ENCODE measurements at places on chromosomes 3 and 15.

- DNase-seq, result no peak
Measured at GRCh38 chr3:23795096-23795495, 10.7 kb upstream of the UBE2E1 start.

GRCh38 chr15:65598468-65598867 lies 12.5 kb downstream of the INTS14 start:
- DNase-seq, result no peak

- DNase-seq, result no peak
Measured at GRCh38 chr3:195123281-195123691, 147.7 kb downstream of the XXYLT1 start.

DNA sequence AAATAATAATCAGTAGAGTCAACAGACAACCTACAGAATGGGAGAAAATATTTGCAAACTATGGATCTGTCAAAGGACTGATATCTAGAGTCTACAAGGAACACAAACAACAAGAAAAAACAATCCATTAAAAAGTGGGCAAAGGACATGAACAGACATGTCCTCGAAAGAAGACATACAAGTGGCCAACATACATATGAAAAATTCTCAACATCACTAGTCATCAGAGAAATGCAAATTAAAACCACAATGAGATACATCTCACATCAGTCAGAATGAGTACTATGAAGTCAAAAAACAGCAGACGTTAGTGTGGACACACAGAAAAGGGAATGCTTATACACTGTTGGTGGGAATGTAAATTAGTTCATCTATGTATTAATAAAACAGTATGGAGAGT lies 33.7 kb downstream of the SLC2A2 start:
- DNase-seq, result no peak

DNA sequence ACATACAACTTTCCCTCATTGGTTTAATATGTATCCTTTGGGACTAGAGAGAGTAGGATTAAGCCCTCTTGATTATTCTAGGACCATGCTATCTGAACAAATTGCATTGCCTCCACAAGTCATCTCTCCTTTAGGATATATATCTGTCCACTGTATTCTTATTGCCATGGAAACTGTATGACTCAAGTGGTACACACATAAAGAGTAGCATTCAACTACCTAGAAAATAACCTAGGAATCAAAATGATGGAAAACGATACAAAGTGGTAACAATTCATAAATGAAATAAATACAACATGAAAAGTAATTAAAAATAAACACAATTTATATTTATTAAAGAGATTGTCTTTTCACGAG lies 212.1 kb upstream of the P2RY1 start:
- DNase-seq, result no peak

DNA sequence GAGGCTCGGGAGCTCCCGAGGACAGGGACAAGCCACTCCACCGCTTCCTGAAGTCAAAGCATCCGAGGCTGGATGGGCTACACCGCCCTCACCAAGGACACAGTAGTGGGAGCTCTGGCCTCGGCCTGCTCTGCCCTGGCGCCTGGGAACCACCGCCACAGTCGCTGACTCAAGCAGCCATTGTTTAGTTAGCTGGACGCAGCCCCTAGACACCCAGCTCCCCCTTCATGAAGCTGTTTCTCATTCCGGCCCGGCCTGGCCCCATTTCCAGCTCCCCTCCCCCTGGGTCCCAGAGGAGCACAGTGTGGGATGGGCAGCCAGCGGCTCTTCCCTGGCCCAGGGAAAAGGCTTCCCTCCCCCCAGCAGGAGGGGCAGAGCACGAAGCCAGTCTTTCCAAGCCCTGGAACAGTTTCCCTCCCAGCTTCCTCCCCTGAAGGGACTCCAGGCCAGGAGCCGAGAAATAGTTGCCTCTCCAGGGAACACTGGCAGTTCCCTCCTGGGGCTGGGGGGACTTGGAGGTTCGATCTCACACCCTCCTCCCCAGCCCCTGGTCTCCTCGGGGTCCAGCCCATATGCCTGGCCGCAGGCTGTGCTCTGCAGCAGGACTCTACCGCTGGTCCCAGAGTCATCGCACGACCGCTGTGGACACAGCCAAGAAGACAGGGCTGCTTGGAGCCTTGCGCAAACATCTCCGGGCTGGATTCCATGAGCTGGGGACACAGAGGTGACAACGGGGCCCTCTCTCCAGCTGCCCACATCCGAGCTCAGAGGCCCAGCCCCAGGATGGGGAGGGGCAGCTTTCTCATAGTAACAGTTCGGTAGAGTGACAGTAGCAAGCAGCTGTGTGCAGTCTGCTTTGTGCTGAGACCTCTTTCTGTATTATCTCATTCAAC lies 10.0 kb downstream of the PLXND1 start:
- DNase-seq, result no peak

GRCh38 chr15:94327356-94327936 lies 96.1 kb downstream of the MCTP2 start:
- no peak for DNase-seq

DNA sequence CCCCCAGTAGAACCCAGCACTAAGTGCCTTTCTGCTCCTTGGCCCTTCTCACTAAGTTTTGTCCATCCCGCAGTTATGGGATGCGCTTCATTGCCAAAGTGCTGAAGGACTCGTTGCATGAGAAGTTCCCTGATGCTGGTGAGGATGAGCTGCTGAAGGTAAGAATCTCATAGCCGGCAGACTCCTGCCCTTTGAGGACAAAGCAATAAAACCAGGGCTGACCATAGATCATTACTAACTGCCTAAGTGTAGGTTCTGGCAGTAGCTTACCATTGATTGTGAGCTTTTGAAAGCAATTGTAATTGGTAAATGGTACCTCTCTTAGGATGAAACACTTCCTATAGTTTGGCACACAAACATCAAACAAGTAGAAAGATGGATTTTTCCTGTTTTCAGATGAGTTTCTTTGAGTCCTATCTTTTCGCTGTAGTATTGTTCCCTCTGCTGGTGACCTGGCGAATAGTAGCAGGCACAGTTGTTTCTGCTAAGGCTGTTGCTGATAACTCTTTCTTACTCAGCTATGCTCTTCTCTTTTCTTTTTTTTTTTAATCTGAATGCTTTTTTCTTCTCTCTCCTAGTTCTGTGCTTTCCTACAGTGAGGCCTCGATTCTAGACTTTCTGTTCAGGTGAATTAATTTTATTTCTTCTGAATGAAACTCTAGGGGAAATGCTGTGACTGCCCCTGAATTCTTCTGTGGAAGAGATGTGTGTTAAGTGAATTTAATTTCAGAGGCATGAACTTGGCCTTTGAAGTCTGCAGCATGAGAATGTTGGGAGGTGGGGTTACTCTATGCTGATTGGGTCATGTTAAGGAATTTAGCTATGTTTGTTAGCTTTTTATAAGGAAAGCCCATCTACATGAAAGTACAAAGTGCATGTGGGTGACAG lies 47.4 kb upstream of the CRTC3 start:
- DNase-seq, result peak; percentile 21

- no peak for DNase-seq
Measured at GRCh38 chr3:97360804-97361203, 403.8 kb upstream of the ARL6 start.

DNA sequence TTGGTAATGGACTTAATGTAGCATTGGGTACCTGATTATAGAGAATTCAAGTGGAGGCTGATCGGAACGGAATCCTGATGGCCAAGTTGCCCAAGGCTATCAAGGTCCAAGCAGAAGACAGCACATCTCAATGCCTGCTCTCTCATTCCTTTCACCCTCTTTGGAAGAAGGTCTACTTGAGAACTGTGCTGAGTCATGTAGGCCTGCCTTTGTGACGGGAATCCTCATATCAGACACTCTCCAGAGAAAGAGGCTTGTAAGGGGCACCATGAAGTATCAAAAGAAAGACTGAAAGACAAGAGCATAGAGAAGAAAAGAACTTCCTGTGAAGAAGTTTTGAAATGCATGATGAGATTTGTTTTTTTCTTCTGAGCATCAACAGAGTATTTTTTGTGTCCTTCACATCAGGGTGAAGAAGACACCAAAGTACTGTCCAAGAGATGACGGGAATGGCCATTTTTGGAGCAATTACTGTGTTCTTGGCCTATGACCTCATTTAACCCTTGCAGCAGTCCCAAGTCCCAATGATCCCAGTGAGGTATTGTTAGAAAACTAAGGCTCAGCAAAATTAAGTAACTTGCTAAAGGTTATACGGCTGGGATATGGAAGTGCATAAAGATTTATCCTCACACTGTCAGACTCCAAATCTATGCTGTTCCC lies 13.2 kb upstream of the LARP6 start:
- no peak for DNase-seq

GRCh38 chr3:104412608-104413580 lies 953.8 kb upstream of the ALCAM start:
- no peak for DNase-seq

DNA sequence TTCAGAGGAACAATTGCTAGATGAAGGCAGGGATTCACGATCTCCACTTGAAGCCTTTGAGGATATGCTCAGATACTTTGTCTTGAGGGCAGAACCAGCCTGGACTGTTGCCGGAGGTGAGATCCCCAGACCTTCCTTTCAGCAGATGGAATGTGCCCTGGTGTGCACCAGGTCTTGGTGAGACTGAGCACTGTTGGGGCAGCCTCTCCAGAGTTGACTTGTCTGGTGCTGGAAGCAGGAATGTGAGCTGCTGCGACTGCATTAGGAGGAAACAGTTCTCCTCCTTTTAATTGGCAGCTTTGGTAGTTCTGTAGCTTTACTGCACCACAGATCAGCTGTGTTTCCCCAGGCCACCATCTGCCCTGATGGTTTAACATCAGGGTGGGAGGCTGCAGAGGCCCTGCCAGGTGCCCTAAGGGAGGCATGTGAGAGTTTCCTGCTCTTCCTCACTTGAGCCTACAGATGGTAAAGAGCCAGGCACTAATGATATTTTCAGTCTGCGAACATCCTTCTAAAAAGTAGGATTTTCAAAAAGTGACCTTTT lies 58.5 kb downstream of the CTDSPL start:
- no peak for DNase-seq

DNA sequence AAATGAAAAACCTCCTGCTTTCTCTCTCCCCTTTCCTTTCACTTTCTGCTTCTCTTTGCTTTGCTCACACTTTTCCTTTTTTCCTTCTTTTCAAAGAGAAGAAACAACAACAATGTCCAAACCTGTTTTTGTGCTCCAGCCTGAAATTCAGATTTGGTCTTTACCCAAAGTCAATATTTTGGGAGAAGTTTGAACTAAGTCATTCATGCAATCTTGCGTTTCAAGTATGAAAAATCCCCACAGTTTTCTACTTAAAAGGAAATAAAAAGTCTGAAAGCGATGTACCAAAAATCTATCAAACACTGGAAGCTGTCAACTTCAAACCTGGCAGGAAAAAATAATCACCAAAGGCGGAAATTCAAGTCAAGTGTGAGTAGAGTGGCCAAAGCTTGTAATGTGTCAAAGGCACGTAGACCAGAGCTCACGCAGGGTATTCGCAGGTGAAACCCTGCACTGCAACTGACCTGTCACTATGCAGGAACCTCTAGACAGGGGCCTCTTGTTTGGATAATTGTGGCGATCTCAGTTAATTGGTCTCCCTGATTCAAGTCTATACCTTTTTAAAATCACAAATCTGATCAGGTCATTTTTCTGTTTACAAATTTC lies 118.8 kb upstream of the GALNT15 start:
- no peak for DNase-seq

DNA sequence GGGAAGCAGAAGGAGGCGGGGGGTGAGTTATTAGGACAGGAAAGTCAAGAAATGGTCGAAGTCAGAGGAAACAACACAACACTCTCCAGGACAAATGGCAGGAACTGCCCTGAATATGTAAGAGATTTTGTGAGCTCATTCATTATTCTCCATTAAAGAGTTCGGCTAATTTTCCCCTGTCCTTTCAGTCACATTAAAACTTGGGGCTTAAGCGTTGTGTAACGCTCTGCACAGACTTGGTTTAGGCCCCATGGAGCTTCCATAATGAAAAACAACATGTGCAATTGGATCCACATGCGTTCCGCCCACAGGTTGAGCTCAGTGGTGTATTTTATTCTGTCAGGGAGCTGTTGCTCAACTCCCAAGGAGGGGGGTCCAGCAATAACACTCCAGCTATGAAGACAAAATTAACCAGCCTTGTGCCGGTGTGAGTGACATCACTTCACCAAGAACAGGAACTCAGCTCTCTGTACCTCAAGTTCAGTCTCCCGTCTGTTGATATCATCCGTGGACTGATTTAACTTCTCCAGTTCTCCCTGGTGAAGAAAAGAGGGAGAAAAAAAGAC lies 2.3 kb downstream of the SH3BP5 start:
- DNase-seq, result no peak

DNA sequence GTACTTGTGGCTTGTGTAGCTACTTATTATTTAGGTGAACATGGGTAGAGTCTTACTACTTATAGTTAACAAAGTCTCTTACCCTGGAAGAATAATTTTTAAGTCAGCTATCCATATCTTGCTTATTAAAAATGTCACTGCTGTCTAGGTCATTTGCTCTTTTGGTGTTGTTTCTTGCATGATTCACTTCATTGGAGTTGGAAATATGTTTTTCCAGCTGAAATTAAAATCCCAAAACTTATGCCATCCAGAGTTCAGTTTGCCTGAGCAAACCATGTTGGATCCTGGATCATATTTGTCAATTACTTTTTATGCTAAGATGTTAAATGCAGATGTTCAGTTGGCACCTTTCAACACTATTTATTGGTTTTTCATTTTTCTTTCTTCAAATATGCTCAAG lies 421.0 kb upstream of the RBMS3 start:
- DNase-seq, result no peak

DNA sequence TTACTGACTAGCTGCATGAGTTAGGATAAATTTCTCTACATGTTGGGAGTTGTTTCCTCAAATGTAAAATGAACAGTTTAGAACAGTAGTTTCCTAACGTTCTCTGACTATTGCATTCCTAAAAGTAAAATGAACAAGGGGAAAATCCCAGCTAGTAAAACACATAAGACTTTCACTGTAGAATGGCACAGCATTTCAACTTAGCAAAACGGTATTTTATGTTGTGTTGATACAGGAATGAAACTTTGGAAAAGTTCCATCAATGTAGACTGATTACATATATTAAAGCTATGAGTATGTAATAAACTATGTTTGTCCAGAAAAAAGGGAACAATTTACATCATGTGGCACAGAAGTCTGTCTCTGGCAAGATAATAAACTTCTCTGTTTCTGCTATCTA lies 297.4 kb upstream of the EPHA3 start:
- no peak for DNase-seq

Data from stimulated activated CD4-positive, alpha-beta T cell treated with anti-CD3 and anti-CD28 coated beads, Interleukin-2, amount 100 ng/mL, for 4 hours (primary cell).